ENCODE measurements at places on chromosomes 3 and 15.

DNA sequence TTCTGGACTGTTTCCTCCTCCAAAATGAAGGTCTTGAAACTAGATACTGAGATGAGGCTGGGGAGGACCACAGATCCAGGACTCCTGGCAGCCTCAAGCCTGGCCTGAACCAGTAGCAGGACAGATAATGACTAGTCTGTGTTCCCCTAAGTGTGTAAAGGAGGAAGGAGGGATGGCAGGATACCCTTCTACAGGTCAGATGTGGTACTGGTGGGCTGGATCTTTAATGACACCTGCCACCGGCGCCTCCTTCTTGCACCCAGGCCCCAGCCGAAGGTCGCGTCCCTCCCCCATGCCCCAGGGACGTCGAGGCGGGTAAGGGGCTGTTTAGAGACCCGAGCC, 556 bp downstream of the USP19 start:
- DNase-seq = no peak

DNA sequence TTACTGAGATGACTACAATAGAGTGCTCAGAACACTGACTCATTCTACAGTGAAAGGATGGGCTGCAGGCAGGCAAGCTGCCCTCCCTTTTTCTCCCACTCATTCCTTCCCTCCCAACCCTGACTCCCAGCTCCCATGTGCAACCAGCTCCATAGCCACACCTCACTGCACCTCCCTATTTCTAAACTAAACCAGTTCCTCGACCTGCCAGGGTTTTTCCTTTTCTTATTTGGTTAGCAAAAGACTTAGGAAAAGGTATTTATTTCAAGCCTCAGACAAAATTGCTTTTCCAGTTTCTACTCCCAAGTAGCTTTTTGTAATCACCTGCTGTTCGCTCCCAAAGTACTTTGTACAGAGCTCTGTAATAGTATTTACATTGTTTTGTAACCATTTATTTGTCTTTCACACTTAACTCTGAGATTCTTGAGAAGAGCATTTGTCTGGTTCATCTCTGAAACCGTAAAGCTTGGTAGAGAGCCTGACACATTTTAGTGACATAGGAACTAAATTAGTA, 2.2 kb downstream of the AADAC start:
- no peak for DNase-seq

DNA sequence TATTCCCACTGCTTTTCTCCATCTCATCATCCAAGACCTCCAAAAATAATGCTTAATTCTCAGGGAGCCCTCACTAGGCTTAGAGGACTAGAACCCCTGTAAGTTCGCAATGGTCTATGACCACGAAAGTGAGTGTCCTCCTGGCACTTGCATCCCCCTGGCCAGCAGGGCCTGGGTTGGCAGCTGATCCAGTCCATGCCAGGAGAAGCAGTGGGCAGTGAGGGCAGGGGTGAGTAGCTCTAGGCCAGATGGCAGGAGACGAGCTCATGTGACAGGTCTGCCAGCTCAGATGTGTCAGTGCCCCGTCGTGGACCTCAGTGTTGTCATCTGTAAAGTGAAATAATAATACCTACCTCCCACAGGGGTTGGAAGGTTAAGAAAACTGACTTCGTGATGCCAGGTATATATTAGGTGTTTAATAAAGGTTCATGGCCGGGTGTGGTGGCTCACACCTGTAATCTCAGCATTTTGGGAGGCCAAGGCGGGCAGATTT, 11.1 kb downstream of the GP5 start:
- no peak for DNase-seq

DNA sequence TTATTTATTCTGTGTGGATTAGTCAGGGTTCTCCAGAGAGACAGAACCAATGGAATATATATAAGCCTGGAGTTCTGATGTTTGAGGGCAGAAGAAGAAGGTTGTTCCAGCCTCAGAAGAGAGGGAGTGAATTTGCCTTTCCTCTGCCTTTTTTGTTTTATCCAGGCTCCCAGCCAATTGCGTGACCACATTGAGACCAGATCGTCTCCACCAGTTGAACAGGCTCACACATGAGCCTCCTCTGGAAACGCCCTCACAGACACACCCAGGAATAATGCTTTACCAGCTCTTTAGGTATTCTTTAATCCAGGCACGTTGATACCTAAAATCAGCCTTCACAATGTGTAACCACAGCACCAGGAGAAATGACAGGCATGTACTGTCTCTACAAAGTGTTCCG, 923.1 kb downstream of the TBL1XR1 start:
- no peak for DNase-seq

DNA sequence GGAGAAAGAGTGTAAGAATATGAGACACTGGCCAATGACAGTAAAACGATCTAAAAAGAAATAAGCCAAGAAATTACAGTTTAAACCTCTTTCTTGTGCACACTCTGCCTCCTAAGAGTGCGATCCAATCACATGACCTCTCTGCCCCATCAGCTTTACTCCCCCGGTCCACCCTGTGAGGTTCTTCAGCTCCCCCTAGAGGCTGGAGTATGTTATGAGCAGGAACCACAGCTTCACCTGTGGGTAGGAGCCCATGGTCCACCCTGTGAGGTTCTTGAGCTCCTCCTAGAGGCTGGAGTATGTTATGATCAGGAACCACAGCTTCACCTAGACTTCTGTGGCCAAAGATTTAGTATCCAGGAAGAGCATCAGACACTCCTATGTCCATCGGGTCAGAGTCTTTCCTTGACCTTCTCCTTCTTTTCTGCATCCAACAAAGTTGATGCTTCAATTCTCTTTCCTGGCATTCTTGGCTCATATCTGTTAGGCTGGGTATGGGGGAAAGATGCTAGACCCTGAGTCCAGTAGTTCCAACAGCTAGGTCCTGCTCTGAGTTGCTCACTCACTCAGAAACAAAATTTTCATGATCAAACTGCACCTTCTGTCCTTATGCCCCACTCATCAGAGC, 164.0 kb downstream of the MINAR1 start:
- DNase-seq = peak; percentile 8

DNA sequence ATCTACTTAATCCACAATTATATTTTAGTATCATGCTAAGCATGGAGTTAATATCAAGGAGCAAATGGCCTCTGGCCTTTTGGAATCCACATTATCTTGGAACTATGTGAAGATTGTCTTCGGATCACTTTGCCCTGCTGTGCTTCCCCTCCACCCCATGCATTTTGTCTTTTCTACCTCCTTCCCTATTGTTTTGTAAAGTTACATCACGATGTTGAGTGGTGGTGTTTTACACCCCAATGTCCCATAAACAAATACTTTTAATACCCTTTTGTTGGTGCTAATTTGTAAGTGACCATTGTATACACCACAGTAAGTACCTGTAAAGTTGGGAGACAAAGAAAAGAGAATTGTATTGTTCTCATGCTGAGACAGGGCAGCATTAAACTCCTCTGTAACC, 258.4 kb upstream of the ZNF717 start:
- DNase-seq = no peak

GRCh38 chr3:30344288-30344687, 262.1 kb upstream of the TGFBR2 start:
- no peak for DNase-seq

- DNase-seq = no peak
These were observed 5.0 kb downstream of the TOMM70 start for GRCh38 chr3:100395679-100396431.

DNA sequence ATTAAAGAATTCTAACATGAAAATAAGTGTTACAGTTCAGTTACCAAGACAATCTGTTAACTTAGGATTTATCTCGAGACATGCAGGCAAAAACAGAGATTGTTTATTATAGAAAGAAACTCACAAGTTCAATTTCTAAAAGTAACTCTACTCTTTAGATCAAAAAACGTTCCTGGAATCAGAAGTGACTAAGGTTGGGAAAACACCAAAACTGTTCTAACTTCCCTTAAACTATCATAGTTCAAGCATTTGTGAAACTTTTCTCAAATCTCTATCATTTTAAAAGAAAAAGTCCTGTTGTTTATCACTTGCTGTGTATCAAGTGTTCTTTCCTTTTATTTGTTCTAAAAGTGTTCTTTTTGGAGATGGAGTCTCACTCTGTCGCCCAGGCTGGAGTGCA, 8.7 kb downstream of the WDR82 start:
- DNase-seq = no peak

GRCh38 chr3:144039661-144040060, 68.0 kb downstream of the DIPK2A start:
- DNase-seq = no peak

DNA sequence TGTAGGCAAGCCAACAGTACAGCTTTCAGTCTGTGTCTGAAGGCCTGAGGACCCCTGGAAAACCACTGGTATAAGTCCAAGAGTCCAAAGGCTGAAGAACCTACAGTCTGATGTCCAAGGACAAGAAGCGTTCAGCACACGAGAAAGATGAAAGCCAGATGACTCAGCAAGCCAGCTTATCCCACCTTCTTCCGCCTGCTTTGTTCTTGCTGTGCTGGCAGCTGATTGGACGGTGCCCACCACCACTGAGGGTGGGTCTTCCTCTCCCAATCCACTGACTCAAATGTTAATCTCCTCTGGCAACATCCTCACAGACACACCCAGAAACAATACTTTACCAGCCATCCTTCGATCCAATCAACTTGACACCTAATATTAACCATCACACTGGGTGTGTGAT, 59.0 kb upstream of the PDZRN3 start:
- DNase-seq = no peak

- DNase-seq = no peak
These were observed 10.7 kb downstream of the TADA3 start for GRCh38 chr3:9781551-9781950.

DNA sequence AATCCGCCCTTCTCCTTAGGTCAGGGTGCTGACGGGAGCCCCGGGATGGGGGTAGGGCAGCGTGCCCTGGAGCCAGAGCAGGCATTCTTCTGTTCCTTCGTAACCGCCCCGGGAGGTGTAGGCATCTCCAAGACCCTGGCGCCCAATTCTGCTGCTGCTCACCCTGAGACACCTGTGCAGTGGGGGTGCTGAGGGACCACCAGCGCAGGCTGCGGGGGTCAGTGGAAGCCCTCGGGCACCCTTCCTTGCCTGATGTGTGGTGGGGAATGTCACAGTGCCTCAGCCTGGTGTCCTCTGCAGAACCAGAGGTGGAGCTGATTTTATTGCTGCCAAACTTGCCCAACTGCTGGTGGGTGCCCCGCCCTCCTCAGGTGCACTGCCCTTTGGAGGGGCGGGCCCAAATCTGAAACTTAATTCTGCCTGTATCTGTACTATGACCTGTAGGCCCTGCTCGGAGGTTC, 7.3 kb downstream of the CSK start:
- DNase-seq = no peak

GRCh38 chr3:164929642-164930041, 148.7 kb downstream of the SI start:
- no peak for DNase-seq

DNA sequence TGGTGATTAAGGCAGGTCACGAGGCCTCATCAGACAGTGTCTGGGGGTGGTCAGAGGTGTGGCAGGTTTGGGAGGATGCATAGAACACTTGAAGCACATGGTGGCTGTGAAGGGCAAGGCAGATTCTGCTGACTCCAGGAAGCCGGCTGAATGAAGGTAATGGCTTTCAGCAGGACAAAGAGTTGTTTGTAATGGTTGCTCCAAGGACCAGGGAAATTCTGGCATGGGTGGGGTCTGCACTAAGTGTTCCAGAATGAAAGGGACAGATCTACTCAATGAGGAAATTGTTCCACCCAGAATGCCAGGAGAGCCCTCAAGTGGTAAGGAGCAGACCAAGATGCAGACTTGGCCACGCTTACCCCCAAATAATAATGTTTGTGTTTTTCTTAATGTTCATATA, 70.7 kb upstream of the ACAD9 start:
- DNase-seq = no peak

GRCh38 chr15:70362350-70362749, 264.6 kb upstream of the TLE3 start:
- DNase-seq = no peak

- DNase-seq = no peak
These were observed 1103.1 kb downstream of the ROBO2 start for GRCh38 chr3:78143000-78143399.

- no peak for DNase-seq
These were observed 990.4 kb downstream of the GBE1 start for GRCh38 chr3:80771085-80771484.

DNA sequence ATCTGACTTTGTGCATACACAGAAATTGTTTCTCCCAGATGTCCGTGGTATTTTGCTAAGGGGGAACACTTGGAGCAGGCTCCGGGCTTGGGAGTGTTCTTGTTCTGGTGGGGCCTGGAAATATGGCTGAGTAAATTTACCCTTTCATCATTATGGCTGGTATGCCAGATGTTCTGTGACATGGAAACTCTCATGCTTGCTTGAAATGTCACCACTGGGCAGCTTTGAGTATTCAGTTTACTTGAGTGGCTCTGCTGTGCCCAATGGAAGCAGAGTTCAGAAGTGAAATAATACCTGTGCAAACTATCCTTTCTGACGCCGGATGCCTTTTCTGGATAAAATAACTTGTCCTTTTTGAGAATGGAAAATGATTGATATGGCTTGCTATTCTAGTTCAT, 283.6 kb upstream of the TPM1 start:
- no peak for DNase-seq

- DNase-seq = no peak
These were observed 4.0 kb upstream of the IL17RE start for GRCh38 chr3:9898467-9899241.

GRCh38 chr3:39456159-39456558, 11.3 kb upstream of the MOBP start:
- no peak for DNase-seq

DNA sequence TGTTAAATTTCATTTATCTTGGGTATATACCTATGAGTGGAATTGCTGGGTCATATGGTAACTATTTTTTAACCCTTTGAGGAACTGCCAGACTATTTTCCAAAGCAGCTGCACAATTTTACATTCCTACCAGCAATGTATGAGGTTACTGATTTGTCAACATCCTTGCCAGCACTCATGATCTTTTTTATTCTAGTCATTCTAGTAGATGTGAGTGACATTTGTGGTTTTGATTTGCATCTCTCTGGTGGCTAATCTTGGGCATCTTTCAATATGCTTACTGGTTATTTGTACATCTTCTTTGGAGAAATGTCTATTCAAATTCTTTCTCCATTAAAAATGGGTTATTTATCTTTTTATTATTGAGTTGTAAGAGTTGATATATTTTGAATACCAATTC, 21.3 kb upstream of the LRRC58 start:
- DNase-seq = no peak

Measured in stimulated activated CD4-positive, alpha-beta T cell treated with anti-CD3 and anti-CD28 coated beads, Interleukin-12 subunit alpha, Interleukin-12 subunit beta, amount 100 ng/mL, for 4 hours (primary cell).